Psoas muscle (tissue), 8 donors: ENCODE measurements at places on chromosomes 2 and 18.

- H3K4me3 ChIP-seq = no peak overlapping the region
- H3K27ac ChIP-seq = no peak overlapping the region
- DNase-seq = no peak
- peaks cover 4% of the 10 kb centered on the region for H3K4me1 ChIP-seq
- H3K27me3 ChIP-seq = no peaks in the 10 kb centered on the region
Observed at GRCh38 chr2:226725126-226725860, 74.3 kb downstream of the IRS1 start.

DNA sequence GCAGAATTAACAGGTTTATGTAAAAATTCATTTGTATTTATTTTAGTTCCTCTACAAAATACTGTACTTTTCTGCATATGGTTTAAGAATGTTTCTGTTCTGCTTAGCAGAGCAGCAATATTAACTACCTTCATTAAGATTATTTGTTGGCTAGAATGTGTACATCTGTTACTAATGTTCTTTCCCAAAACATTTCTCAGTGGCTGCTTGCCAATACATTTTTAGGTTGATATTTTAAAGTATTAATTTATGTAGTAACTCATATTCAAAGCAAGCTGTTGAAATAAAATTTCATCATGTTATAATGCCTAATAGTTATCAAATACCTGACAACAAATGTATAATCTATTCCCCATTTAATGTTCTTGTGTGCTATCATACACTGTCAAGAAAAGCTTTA is 40.3 kb downstream of the PRKD3 start:
- H3K27me3 ChIP-seq = no peaks in the 10 kb centered on the region
- no peak for DNase-seq
- H3K4me3 ChIP-seq = no peak overlapping the region
- no peak overlapping the region for H3K27ac ChIP-seq
- no peaks in the 10 kb centered on the region for H3K4me1 ChIP-seq

GRCh38 chr2:23505984-23506380 is 121.0 kb downstream of the KLHL29 start:
- no peaks in the 10 kb centered on the region for H3K4me1 ChIP-seq
- no peaks in the 10 kb centered on the region for H3K36me3 ChIP-seq
- no peak overlapping the region for H3K4me3 ChIP-seq
- DNase-seq = peak; percentile 17
- no peaks in the 10 kb centered on the region for H3K27me3 ChIP-seq

- H3K27ac ChIP-seq = no peak overlapping the region
- DNase-seq = no peak
- H3K27me3 ChIP-seq = peaks cover 9% of the 10 kb centered on the region
- H3K36me3 ChIP-seq = no peaks in the 10 kb centered on the region
- no peak overlapping the region for H3K4me3 ChIP-seq
Observed at GRCh38 chr2:191436368-191437055, 191.3 kb downstream of the MYO1B start.

DNA sequence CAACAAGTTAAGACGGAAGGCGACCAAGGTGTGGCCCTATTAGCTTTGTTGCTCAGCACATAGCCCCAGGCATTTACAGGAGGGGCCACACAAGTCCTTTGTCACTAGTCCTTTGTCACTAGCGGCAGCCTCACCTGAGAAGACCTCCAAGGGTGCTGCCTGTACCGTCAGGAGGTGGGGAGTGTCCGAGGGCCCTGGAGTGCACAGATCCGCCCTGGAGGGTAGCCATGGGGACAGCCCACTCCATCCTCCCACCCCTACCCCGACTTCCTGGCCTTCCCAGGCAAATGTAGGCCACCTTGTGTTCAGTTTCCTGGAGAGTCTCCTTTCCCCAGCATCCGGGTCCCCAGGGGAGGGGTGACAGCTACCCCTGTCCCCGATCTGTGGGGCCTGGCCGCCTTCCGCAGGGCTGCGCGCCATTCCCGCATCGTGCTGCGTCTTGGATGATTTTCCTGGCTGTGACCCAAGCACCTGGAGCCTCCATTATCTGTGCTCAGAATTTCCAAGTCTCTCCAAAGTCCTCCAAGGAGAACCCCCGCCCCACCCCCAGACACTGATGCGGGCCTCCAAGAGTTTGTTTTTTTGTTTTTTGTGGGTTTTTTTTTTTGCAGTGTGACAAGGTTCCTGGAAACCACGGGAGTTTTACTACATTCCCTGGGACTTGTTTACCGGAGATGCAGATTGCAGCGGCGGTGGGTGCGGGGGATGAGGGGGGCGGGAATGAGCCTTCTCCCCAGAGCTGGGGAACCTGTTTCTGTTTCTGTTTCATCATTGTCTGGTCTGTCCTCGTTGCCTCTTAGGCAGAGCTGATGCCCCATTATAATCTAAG is 28.6 kb downstream of the TEX44 start:
- H3K27ac ChIP-seq = peak overlapping the region; percentile 69
- H3K4me3 ChIP-seq = peak overlapping the region; percentile 38
- H3K27me3 ChIP-seq = no peaks in the 10 kb centered on the region
- peak; percentile 50 for DNase-seq

GRCh38 chr2:190587106-190587505 is 52.6 kb upstream of the NEMP2 start:
- no peaks in the 10 kb centered on the region for H3K4me1 ChIP-seq
- no peak overlapping the region for H3K4me3 ChIP-seq
- H3K36me3 ChIP-seq = no peaks in the 10 kb centered on the region
- no peak for DNase-seq

DNA sequence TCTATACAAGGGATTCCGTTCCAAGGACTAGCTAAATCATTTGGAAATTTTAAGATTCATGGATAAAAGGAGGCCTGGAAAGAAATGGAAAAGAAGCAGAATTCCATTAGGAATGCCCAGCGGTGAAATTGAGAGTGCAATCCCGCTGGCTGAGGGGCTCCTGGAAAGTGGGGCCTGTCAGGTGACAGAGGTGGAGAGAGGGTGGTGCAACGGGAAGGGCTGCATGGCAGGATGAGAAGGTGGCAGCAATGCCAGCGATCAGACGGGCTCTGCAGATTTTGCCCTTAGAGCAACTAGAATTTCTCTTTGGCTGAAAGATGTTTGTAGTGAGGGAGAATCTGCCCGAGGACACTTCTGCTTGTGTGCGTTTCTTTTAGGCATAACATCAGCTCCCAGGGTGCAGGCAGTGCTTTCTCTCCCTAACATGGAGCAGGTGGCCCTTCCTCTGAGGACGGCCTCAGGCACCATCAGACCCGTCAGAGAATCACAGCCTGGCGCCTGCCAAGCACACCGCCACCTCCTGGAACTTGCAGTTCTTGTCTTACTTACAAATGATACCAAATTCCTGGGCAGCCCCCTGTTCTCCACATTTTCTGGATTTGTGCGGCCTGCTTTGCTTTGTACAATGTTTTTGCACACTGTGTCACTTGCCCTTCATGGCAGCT is 261.6 kb downstream of the NDUFA10 start:
- no peaks in the 10 kb centered on the region for H3K36me3 ChIP-seq
- H3K27me3 ChIP-seq = no peaks in the 10 kb centered on the region
- DNase-seq = no peak
- H3K4me3 ChIP-seq = no peak overlapping the region
- H3K27ac ChIP-seq = no peak overlapping the region

- H3K4me1 ChIP-seq = no peaks in the 10 kb centered on the region
- H3K27me3 ChIP-seq = no peaks in the 10 kb centered on the region
- no peak overlapping the region for H3K27ac ChIP-seq
- no peaks in the 10 kb centered on the region for H3K36me3 ChIP-seq
- no peak overlapping the region for H3K4me3 ChIP-seq
Observed at GRCh38 chr2:181566334-181567032, 90.4 kb downstream of the CERKL start.

GRCh38 chr2:211836409-211836808 is 702.2 kb downstream of the ERBB4 start:
- DNase-seq = no peak
- H3K36me3 ChIP-seq = no peaks in the 10 kb centered on the region
- no peak overlapping the region for H3K4me3 ChIP-seq
- H3K27me3 ChIP-seq = no peaks in the 10 kb centered on the region
- no peak overlapping the region for H3K27ac ChIP-seq
- no peaks in the 10 kb centered on the region for H3K4me1 ChIP-seq

GRCh38 chr2:165528691-165529090 is 59.2 kb downstream of the CSRNP3 start:
- H3K4me1 ChIP-seq = no peaks in the 10 kb centered on the region
- no peaks in the 10 kb centered on the region for H3K36me3 ChIP-seq
- no peaks in the 10 kb centered on the region for H3K27me3 ChIP-seq
- no peak overlapping the region for H3K4me3 ChIP-seq

DNA sequence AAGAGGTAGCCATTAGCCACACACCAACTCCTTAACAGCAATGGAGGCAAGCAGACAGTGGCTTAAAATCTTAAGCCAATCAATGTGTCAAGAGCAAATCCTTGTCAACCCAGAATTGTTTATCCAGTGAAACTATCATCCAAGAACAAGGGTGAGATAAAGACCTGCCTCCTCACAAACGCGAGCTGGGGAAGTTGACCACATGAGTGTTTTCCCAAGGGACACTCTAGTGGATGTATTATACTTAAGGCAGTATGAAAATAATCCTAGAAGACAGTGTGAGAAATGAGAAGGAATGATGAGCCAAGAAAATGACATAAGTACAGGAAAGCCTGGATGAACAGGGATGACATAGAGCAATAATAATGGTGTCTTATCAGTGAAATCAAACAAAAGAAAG is 209.6 kb downstream of the TWIST2 start:
- H3K4me1 ChIP-seq = no peaks in the 10 kb centered on the region
- DNase-seq = no peak
- H3K36me3 ChIP-seq = peaks cover 9% of the 10 kb centered on the region
- H3K27me3 ChIP-seq = no peaks in the 10 kb centered on the region
- H3K27ac ChIP-seq = no peak overlapping the region

DNA sequence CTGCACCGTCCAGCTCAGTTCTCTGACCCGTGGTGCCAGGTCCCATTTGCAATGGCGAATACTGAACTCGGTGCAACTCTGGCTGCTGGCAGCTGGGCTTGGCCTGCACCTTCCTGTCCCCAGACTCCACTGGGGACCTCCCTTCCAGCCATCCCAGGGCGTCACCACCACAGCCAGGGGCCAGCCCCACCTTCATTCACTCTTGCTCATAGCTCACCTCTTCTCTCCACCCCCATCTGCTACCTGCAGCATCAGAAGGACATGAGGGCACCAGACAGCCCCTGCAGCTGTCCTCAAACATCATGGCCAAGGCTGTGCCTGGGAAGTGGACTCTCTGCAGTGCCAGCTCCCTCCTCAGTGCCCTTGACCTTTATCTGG is 16.2 kb upstream of the ALPI start:
- DNase-seq = no peak
- no peak overlapping the region for H3K4me3 ChIP-seq
- no peak overlapping the region for H3K27ac ChIP-seq

- no peak overlapping the region for H3K4me3 ChIP-seq
- no peaks in the 10 kb centered on the region for H3K27me3 ChIP-seq
- peaks cover 50% of the 10 kb centered on the region for H3K4me1 ChIP-seq
- H3K36me3 ChIP-seq = peaks cover 91% of the 10 kb centered on the region
- H3K27ac ChIP-seq = no peak overlapping the region
Observed at GRCh38 chr2:149577269-149577668, 10.3 kb downstream of the MMADHC start.

- H3K27me3 ChIP-seq = no peaks in the 10 kb centered on the region
- H3K27ac ChIP-seq = no peak overlapping the region
- H3K36me3 ChIP-seq = no peaks in the 10 kb centered on the region
- no peak overlapping the region for H3K4me3 ChIP-seq
- no peak for DNase-seq
Observed at GRCh38 chr2:108916796-108917421, 72.1 kb downstream of the EDAR start.

DNA sequence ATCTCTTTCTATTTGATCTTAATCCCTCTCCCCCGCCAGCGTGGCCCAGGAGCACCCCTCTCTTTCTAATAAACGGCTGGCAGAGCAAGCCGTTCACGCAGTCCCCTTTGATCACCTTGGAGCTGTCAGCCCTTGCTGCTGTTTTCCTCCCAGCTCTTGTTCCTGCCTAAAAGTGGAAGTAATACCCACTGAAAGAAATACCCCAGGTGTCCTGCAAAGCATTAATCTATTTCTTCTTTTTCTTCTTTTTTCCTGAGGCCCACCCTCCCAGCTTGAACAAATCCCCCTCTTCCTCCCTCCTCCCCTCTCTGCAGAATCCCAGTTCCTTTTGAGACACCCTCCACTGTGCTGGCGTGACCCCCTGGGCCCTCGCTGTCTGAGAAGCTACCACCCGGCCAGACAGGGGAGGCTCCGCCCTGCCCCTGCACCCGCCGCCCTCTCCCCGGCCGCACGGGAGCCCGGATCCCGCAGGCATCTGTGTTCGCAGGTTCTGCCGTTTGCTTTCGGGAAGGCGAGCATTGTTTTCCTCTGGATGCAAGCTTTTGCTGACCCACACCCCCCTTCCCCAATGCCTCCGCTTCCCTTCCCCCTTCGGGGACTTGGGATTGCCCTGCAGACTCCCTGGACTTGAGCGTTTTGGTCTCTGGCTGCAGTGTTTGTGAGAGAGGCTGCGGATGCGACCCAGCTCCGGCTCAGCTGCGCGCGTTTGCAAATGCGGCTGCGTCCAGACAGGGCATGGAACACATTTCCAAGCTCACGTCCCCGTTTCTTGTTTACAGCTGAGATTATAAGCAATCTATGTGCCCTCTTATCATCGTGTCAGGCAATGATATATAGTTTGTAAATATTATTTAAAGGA is 631.5 kb downstream of the NYAP2 start:
- no peaks in the 10 kb centered on the region for H3K27me3 ChIP-seq
- no peak overlapping the region for H3K27ac ChIP-seq
- DNase-seq = peak; percentile 56
- peaks cover 7% of the 10 kb centered on the region for H3K4me1 ChIP-seq

- peaks cover 2% of the 10 kb centered on the region for H3K27me3 ChIP-seq
- no peak for DNase-seq
- no peak overlapping the region for H3K27ac ChIP-seq
Observed at GRCh38 chr2:10345126-10345525, 42.4 kb downstream of the HPCAL1 start.

DNA sequence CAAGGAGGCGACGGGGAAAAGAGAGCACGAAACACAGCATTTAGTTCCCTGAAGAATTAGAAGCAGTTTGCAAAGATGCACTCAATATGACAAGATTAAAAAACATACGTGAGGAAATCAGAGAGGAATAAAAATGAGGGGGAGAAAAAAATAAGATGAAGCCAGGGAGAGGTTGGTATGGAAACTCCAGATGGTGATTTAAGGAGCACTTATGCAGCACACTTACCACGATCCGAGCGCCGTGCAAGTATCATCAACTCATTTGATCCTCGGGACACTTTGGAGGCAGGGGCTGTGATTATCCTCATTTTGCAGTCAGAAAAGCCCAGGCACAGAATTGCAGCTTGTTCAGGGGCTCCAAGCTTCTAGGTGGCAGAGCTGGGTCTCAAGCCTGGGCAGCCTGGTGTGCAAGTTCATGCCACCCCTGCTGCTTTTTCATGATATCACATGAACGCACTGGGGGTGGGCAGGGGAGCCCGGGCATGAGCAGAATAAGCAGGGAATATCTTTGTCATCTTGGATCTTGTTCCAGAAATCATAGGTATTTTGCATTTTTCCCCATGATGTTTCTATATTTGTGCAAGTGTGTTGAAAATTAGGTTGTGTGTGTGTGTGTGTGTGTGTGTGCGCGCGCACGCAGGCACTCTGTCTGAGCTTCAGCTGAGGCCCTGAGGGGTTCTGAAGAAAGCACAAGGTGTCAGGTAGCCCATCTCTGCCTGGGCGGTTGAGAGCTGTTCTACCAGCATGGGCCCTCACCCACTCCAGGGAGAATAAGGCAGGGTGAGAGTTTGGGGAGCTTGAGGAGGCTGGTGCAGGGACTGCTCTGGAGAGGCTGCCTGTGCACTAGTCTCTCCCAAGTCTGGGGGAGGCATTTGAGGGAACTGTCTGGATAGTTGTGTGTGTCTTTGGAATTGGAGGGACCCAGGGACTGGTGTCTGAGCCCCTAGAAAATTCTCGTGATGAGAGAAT is 25.0 kb upstream of the PDIA6 start:
- no peak overlapping the region for H3K27ac ChIP-seq
- no peaks in the 10 kb centered on the region for H3K27me3 ChIP-seq
- H3K36me3 ChIP-seq = no peaks in the 10 kb centered on the region
- H3K4me3 ChIP-seq = no peak overlapping the region
- no peak for DNase-seq
